ENCODE measurements at places on chromosomes 2 and 18.
A peak's percentile ranks its signal among the peaks of the same experiment; 100 is the strongest.

GRCh38 chr2:86556508-86556907 is 6.7 kb downstream of the CHMP3 start:
- no peaks in the 10 kb centered on the region for H3K36me3 ChIP-seq
- no peak overlapping the region for H3K27ac ChIP-seq
- H3K27me3 ChIP-seq, result no peaks in the 10 kb centered on the region
- no peak for DNase-seq

DNA sequence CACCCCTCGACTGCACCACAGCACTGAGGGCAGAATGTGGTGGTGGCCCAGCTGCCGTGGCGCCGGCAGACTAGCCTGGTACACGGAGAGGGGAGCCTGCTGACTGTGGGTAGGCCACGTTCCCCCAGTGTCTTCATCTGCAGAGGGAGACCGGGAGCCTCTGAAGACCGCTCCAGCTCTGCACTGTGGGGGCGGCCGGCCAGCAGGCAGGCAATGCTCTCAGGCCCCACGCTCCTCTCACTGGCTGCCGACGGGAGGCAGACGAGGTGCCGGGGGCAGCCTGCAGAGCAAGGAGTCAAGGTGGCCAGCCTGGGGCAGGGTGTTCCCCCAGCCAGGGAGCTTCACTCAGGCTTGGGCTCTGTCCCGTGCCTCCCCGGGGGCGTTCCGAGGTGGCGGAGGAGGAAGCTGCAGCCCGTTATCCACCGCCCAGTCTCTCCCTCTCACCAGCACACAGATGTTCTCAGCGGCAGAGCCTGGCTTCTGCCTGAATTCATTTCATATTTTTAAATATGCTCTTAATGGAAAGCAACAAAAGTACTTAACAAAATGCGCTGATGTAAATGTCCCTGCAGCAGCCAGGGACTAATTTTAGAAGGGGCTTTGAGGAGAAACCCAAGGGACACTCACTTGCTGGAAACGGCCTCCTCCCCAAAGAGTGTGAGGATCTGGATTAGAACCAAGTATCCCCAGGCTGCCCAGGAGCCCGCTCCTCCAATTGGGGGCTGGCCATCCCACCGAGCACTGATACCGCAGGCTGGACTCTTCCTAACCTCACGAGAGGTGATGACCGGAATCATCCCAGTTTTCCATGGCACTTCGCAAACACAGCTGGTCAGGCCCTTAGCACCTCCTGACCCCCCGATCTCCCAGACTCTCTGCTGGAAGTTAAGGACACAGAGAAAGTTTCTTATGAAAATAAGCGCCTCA is 87.8 kb downstream of the HDAC4 start:
- peak overlapping the region; percentile 59 for H3K27ac ChIP-seq
- H3K36me3 ChIP-seq, result no peaks in the 10 kb centered on the region
- H3K4me1 ChIP-seq, result peaks cover 43% of the 10 kb centered on the region
- DNase-seq, result peak; percentile 85

GRCh38 chr2:121529439-121530211 is 1.1 kb upstream of the RNU4ATAC start:
- peak overlapping the region; percentile 93 for H3K27ac ChIP-seq
- DNase-seq, result no peak
- peaks cover 65% of the 10 kb centered on the region for H3K4me1 ChIP-seq

DNA sequence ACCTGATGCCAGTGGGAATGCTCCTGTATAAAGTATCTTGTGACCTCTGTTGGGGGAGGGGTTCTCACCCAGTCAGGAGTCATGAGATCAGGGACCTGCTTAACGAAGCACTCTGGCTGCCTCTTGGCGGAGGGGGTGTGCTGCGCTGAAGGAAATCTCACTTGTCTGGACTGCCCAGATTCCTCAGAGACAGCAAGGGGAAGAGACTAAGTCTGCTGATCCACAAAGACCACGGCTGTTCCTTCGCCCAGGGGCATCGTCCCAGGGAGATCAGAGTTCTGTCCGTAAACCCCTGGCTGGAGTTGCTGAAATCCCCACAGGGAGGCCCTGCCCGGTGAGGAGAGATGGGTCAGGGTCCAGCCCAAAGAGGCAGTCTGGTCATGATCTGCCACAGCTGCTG is 168.4 kb downstream of the CCBE1 start:
- no peak overlapping the region for H3K27ac ChIP-seq
- H3K4me1 ChIP-seq, result no peaks in the 10 kb centered on the region
- DNase-seq, result no peak
- H3K4me3 ChIP-seq, result no peak overlapping the region
- no peaks in the 10 kb centered on the region for H3K36me3 ChIP-seq
- no peaks in the 10 kb centered on the region for H3K27me3 ChIP-seq

DNA sequence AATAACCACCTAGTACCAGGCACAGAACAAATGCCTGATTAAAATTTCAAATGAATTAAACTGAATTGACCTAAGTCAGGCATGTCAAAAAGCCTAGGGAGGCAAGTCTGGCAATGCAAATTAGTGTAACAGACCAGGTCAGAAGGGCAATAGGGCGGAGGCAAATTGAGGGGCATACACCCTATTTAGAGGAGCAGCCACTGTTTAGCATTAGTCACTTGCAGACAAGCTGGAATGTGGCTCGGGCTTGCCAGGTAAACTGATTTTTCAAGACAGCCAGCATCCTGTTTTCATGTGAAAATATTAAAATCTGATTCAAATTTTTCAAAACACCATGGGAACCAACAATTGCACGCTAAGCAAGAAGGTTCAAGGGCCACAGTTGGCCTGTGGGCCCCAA is 160.3 kb downstream of the EN1 start:
- no peak overlapping the region for H3K27ac ChIP-seq
- H3K4me3 ChIP-seq, result no peak overlapping the region
- DNase-seq, result no peak
- no peaks in the 10 kb centered on the region for H3K36me3 ChIP-seq

DNA sequence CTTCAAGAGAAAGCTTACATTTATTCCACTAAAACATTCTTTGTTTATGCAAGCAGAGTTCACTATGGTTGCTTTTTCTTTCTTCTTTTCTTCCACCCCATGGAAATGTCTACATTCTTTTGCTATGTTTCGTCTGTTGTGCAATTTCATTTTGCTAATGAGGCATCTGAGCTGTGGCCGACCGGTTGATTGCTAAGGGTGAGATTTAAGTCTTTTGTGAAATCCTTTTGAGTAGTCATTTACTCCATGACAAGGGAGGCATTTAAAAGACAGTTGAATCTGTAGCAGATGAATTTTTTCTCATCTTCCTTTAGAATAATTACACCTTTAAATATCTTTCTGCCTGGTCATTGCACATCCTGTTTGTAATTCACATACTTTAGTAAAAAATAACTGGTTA is 324.1 kb upstream of the THUMPD2 start:
- H3K4me3 ChIP-seq, result no peak overlapping the region
- no peak for DNase-seq
- H3K27ac ChIP-seq, result no peak overlapping the region
- no peaks in the 10 kb centered on the region for H3K4me1 ChIP-seq
- H3K36me3 ChIP-seq, result no peaks in the 10 kb centered on the region

- DNase-seq, result no peak
- H3K27me3 ChIP-seq, result no peaks in the 10 kb centered on the region
- H3K27ac ChIP-seq, result peak overlapping the region; percentile 90
- H3K4me3 ChIP-seq, result peak overlapping the region; percentile 71
These were observed 191.0 kb upstream of the TCF4 start for GRCh38 chr18:55778788-55779690.

- peaks cover 48% of the 10 kb centered on the region for H3K4me1 ChIP-seq
- no peaks in the 10 kb centered on the region for H3K27me3 ChIP-seq
- no peak for DNase-seq
- H3K36me3 ChIP-seq, result peaks cover 45% of the 10 kb centered on the region
- H3K4me3 ChIP-seq, result no peak overlapping the region
- H3K27ac ChIP-seq, result no peak overlapping the region
These were observed 3.2 kb downstream of the RPL37A start for GRCh38 chr2:216501854-216502253.

DNA sequence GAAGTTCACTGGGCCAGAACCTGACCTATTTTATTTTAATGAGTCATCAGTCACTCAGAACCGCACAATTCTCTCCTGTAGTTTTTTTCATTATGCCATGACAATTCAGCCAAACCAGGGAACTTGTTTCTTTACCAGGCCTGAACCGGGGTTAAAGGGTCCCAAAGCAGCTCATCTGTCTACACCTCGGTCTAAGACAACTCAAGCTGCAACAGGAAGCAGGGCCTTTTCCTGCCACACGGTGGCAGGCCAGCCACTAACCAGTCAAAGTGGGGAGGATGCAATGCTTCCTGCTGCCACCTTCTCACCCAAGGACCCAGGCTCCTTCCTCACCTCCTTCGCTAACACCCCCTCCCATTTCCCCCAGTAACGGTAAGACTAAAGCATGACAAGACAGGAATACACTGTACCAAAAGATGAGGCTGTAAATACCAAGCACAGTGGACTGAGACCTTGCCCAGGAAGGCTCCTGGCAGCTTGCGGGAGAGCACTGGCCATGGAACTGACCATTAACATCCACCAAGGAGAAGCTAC is 56.7 kb upstream of the ACKR3 start:
- H3K27ac ChIP-seq, result no peak overlapping the region
- H3K36me3 ChIP-seq, result no peaks in the 10 kb centered on the region
- H3K27me3 ChIP-seq, result no peaks in the 10 kb centered on the region
- no peak for DNase-seq
- peaks cover 11% of the 10 kb centered on the region for H3K4me1 ChIP-seq

Data from vagina (tissue), 2 donors.